Stimulated activated CD8-positive, alpha-beta memory T cell treated with anti-CD3 and anti-CD28 coated beads, Interleukin-7, amount 100 ng/mL, for 1 hour (primary cell): ENCODE measurements at places on chromosomes 4 and X.

DNA sequence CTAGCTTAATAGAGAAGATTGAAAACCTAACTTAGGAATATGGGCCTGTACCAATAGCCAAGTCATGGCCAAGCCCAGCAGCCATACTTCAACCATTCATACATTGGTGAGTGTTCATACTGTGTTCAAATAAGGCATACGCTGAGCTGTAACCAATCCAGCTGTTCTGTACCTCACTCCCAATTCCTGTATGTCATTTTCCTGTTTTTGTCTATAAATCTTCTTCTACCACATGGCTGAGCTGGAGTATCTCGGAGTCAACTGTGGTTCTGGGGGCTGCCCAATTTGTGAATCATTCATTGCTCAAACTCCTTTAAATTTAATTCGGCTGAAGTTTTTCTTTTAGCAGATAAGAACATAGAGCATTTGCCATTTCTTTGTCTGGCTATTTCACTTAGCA lies 195.3 kb upstream of the ANKRD50 start:
- DNase-seq, result no peak

GRCh38 chr4:39718366-39719323 lies 20.7 kb downstream of the UBE2K start:
- no peak for DNase-seq

- no peak for DNase-seq
These were observed 1130.3 kb downstream of the RAPGEF2 start for GRCh38 chr4:160233141-160233540.

DNA sequence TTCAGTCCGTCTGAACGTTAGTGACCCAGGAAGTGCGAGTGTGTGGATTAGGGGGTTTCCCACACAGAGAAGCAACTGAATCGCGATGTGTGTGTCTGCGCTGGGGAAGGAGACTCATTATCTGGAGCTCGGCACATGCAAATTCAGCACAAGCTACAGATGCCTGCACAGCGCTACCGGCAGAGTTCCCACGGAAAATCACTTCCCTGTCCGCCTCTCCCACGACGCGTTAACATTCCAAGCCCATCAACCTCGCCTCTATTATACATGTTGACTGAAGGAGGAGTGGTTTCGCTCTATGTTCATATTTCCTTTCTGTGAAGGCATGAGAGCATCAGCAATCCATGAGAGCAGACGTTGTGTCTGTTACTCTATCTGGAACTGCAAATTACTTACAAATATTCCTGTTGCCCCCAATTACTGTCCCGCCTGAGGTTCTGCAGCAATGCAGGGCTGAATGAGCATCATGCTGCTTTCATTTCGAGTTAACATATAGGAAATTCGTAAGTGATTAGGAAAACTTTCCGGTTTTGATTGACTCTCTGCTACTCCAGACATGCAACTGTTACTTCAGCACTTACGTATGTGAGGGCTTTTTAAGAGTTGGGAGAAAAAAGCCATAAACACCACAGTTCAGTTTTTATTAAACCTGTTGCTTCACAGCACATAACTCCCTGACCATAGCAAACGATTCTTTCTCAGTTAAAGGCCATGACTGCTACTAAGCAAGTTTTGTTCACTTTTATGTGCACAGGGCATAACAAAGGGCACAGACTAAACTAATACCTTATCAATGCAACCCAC lies 15.0 kb upstream of the MTNR1A start:
- DNase-seq, result no peak

GRCh38 chr4:1246111-1246881 lies 2.6 kb downstream of the CTBP1 start:
- no peak for DNase-seq

GRCh38 chrX:95058815-95059214 lies 1384.8 kb downstream of the FAM133A start:
- DNase-seq, result no peak

DNA sequence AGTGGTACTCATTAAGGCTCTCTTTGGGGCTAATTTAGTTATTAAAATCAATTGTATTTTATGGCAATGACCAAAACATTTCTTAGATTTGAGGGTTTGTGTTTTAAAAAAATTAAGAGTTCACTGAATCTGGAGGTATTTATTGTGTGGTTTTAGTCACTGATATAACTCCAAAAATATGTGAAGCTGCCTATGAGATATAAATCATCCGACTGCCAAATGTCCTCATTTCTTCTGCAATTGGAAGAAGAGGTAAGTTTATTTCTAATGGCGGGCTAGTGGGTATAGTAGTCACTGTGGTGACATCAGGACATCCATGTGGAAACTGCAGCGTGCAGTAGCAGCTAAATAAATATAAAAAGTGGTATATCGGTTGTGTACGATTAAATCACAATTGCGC lies 205.5 kb downstream of the MID1 start:
- no peak for DNase-seq

- no peak for DNase-seq
These were observed 772 bp upstream of the FBXW7 start for GRCh38 chr4:152536545-152537182.

DNA sequence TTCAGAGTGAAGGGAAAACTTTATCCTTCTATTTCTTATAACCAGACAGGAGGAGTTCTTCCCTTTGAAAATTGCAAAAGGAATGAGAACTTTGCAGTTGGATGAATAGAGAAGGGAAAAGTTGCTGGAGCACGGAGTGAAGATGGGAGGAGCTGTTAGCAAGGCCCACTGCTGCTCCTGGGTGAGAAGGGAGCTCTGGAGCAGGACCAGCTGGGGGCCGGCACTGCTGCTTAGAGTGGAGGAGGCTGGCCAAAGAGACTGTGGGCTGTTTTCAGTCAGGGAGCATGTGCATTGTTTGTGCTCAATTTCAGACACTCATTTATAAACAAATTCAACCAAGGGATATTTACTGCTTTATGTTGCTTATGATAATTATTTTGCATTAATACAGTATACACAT lies 164.2 kb downstream of the STIM2 start:
- no peak for DNase-seq

DNA sequence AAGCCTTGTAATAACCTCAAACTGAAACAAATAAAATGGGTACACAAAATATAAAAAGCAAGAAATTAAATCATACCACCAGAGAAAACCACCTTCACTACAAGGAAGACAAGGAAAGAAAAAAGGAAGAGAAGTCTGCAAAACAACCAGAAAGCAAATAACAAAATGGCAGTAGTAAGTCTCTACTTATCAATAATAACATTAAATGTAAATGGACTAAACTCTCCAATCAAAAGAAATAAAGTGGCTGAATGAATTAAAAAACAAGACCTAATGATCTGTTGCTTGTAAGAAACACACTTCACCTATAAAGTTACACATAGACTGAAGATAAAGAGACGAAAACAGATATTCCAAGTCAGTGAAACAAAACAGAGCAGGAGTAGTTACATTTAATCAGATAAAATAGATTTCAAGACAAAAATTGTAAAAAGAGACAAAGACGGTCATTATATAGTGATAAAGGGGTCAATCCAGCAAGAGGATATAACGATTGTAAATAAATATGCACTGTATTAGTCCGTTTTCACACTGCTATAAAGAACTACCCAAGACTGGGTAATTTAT lies 144.1 kb downstream of the MAB21L2 start:
- no peak for DNase-seq

DNA sequence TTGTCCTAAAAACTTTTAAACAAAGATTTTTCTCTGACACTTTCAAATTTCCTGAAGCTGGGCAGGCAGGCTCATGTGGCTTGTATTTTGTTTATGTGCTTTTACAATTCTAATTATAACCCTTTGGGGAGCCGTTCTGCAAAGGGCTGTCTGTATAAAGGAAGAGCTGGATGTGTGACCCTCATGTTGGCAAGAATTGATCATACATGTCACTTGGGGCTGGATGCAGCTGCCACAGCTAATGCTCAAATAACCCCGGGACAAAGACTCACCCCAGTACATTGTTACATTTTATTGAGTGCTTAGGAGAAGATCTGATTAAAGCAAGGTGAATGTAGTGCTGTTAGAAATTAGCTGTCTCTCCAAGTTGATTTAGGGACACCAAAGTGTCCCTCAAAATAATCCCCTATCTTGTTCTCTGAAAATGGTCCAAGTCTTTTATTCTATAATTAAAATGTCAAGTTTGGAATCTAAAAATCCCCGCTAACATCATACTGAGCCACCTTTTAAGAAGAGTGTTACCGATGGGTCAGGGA lies 13.0 kb upstream of the DAPP1 start:
- no peak for DNase-seq

GRCh38 chr4:7818399-7818911 lies 121.2 kb downstream of the AFAP1 start:
- DNase-seq, result no peak

GRCh38 chr4:14985161-14985560 lies 17.1 kb upstream of the CPEB2 start:
- DNase-seq, result no peak

DNA sequence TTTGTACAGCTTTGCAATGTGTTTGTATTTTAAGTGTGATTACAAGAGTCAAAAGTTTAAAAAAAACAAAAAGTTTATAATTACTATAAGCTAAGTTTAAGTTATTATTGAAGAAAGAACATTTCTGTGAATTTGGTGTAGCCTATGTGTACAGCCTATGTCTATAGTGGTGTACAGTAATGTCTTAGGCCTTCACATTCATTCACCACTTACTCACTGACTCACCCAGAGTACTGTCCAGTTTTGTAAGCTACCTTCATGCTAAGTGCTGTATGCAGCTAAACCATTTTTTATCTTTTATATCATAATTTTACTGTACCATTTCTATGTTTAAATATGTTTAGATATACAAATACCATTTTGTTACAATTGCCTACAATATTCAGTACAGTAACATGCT lies 182.3 kb downstream of the RPA4 start:
- DNase-seq, result no peak

- DNase-seq, result no peak
These were observed 331 bp downstream of the SETD7 start for GRCh38 chr4:139555705-139556070.

DNA sequence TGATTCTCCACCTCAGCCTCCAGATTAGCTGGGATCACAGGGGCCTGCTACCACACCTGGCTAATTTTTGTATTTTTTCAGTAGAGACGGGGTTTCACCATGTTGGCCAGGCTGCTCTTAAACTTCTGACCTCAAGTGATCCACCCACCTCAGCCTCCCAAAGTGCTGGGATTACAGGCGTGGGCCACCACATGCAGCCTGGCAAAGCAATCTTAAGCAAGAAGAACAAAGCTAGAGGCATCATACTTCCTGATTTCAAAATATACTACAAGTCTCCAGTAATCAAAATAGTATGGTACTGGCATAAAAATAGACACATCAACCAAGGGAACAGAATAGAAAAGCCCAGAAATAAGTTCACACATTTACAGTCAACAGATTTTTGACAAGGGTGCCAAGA lies 12.8 kb upstream of the F8A1 start:
- no peak for DNase-seq

- DNase-seq, result no peak
These were observed 916 bp downstream of the MXRA5 start for GRCh38 chrX:3345281-3346191.

- DNase-seq, result no peak
These were observed 5.2 kb downstream of the TRIM2 start for GRCh38 chr4:153209410-153209809.
